ENCODE measurements at places on chromosomes 1 and 21.

DNA sequence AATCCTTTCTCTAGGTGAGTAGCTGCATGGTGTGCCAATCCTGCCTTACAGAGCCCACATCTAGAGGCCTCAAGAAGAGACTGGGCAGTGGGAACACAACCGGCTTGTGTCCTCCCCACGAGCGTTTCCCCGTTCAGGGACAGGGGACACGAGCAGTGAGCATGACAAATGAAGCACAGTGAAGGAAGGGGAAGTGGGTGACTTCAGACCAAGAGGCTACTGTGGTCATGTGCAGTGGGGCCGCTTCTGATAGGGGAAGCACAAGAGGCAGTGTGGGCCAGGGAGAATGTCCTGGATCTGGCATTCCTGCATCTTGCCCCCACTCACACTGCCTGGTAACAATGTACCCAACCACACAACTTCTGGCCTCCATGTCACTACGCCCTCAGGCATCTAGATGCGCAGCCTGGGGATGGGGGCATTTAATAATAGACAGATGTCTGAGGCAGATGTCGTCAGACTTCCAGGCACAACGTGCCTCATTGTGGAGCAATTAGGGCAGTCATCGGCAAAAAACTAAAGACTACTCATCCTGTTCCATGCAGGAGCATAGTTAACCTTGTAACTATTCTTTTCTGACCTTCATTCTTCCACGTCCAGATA, 155.6 kb upstream of the NBPF11 start:
- no peak for DNase-seq

DNA sequence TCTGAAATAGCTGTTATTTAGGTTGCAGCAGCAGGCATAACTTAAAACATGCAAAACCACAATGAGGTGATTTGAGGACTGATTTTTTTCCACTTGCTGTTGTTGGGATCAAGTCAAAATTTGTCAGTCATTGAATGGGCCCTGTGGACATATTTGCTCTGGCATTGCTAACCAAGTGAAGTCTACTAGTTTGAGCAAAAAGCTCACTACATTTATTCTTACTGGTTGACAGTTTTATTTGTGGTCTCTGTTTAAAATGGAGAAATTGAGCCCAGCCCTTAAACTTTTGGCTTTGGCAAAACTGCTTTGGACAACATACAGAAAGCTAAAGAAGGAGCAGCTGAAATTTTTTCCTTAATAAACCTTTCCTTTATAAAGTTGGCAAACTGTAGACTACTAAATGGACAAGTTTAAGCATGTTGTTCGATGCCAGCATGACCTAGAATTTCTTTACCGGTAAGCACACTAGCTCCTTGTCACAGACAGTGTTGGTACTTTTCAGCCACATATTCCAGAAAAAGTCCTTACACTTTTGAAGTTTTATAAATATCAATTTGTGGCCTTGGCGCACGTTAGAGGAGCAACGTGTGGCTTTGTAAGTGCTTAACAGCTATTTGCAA, 234.6 kb downstream of the USP25 start:
- DNase-seq = no peak

- DNase-seq = no peak
Measured at GRCh38 chr1:234845097-234845660, 235.2 kb upstream of the IRF2BP2 start.

GRCh38 chr1:160007577-160008200, 24.1 kb downstream of the PIGM start:
- DNase-seq = peak; percentile 63

DNA sequence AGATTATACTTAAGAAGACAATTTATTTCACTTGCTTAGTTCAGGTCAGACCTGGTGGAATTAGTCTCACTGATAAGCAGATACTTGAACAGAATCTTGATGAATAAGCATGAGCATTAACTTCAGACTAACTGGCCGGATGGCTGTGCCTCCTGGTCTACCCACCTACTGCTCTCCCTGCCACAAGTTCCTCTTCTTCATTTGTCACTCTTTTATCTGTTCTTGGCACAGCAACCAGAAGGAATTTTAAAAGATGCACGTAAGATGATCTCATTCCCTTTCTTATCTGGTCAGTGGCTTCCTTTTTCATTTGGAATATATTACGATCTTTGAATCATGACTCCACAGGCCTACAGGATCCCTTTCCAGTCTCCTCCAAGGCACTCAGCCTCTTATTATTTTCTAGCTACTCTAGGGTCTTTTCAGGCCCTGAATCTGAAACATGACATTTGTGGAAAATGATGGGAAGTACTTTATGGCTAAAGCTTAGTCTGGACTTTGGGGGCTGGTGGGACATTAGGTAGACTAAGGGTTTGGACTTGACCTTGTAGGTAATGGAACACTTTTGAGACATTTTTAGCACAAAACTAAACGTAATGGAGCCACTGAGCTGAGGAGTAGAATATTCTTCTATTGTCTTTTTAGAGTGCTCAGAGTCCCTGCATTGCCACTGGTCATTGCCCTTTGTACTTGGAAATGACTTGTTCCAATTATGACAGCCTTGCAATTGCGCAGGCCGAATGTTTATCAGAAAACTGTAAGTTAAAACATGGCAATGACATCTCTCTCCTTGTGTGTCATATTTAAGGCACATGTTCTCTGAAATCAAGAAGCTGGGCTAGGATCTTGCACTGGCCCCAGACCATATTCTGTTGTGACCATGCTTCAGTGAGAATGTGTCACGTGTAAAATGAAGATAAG, 16.0 kb downstream of the ST6GALNAC3 start:
- DNase-seq = no peak

- DNase-seq = no peak
Measured at GRCh38 chr1:21089731-21090130, 87.0 kb downstream of the EIF4G3 start.

- DNase-seq = no peak
Measured at GRCh38 chr1:1068517-1069055, 5.5 kb downstream of the RNF223 start.

DNA sequence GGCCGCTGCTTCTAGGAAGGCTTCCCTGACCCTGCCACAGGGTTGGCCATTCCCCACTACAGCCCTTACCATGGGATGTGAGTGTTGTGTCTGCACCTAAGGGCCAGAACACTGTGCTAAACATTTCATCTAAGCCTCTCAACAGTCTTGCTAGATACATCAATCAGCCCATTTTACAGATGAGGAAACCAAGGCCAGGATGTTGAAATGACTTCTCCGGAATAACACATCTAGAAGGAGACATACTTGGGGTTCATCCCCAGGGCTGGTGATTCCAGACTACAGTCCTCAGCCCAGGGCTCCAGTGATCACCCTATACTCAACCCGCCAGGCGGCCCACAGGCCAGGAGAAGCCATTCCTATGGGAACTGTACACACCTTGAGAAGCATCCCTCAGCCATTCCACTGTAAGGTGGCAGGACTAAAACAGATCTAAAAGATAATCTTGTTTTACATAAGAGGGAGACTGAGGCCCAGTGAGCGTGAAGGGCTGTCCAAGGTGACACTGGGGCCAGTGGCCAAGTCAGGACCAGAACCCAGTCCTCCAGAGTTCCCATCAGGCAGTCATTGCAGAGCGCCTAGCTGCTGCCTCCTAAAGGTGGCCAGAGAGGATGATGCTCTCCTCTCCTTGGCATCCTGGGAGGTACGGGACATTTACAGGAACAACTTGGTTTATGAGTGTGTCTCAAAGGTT, 119.5 kb downstream of the GLIS1 start:
- no peak for DNase-seq

DNA sequence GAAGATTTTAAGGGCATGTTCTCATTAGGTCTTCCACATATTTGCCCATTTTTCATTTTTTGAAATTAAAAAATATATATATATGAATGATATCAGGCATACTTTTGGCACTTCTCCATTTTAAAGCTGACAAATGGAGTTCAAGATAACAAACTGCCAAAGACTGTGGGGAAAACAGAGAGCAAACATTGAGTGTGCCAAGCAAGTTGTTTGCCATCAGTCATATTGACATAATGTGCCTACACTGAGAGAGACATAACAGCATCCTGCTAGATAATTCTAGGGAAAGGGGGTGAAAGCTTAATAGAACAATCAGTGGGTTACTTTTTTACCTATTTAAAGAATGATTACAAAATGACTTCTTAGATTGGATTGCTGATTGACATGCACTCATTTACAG, 529.4 kb upstream of the CXADR start:
- DNase-seq = no peak

DNA sequence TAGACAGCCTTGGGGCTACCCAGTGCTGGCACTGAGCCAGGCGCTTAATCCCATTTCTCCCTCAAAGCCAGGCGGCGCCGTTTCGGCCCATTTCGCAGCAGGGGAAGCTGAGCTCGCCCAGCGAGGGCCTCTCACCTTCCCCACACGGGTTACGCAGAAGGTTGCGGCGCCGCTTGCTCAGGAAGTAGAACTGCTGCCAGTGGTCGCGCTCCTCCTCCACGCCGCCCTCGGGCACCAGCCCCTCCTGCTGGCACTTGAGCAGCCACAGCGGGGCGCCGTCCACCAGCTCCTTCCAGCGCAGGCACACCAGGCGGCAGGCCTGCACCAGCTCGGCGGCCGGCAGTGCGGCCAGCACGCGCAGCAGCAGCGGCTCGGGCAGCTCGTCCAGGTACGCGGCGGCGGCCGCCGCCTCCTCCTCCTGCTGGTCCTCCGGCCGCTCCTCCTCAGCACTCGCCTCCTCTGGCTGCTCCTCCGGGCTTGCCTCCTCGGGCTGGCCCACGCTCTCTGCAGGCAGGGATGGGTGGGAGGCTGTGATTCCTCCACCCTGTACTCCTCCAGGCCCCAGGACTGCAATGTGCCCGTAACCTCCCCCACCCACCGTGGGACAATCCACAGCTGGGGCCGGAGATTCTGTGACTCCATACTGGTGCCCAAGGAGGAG, 3.8 kb downstream of the FBXO2 start:
- peak; percentile 50 for DNase-seq

DNA sequence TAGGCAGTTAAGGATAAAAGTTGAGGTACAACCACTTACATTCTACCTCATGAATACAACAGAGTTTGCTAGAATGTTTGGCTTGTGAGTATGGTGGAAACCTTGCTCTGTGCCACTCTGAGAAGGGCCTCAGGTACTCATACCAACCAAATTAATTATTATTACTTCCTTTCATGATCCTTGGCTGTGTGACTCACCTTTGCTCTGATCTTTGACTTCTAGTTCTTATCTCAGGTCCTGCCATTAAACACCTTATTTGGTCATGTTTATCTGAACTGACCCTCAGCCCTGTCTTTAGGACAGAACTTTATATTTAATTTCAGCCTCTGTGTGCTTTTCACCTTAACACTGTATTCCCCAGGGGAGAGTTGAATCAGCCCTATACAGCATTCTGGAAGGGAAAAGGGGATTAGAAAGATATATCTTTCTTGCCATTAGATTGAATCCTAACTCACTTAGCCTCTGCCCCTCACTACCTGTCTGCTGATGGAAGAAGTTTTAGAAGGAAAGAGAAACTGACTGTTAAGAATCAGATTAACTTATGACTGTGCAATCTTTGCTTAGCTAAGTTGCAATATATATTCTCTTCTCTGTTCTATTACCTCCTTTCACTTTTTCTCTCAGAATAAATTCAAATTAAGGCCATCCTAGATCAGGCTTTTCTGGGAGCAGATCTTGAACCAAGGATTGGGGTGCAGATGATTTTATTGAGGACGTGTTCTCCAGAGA, 260.4 kb upstream of the DPYD start:
- DNase-seq = no peak

GRCh38 chr1:117001254-117001927, at the start of gene CD101:
Gene CD101, plus strand, starts transcription at chr1:117001760. Its CDS starts 58 bp downstream, at chr1:117001818.
- no peak for DNase-seq

DNA sequence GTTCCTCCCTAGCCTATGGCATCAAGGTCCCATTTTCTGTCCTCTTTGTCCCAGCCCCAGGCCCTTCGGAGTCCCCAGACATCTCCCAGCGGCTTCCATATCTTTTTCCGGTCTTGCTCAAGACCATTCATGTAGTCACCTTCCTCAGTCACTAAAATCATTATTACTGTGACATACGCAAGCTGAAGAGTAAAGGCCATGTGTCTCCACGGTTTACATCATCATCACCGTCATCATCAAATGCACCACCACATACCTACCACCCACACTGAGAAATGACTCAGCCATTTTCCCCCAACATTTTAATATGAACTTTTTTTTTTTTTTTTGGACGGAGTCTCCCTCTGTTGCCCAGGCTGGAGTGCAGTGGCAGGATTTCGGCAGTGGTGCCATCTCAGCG, 43.4 kb downstream of the FHAD1 start:
- DNase-seq = no peak

- DNase-seq = no peak
Measured at GRCh38 chr1:53567851-53568250, 108.7 kb downstream of the DMRTB1 start.

DNA sequence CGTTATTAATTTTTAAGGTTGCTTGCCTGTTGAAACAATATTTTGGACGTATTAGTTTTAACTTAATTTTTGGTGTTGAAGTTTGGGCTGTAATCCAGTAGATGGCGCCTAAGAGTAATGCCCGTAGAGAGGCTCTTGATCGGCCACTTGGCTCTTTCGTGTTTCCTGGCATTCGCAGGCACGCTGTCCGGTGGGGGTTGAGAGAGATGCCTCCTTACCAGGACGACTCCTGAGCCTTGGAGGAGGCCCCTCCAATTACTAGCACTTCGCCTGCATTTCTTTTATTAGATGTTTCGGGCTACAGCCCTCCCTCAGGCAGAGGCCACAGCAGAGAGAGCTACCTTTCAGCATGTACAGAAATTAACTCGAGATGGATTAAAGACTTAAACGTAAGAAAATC, 12.0 kb downstream of the OR2M4 start:
- DNase-seq = peak; percentile 51

DNA sequence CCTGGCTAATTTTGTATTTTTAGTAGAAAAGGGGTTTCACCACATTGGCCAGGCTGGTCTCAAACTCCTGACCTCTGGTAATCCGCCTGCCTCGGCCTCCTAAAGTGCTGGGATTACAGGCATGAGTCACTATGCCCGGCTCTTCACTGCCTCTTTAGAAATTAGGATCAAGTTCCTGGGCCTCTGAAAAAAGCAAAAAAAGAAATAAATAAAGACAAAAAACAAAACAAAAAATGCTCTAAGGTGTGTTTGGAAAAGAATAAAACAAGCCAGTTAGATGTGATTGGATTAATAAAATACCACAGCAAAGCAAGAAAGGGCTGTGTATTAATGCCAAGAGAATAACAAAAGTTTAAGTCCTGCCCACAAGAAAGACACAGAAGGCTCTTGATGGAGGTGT, 4.2 kb upstream of the ABCB10 start:
- no peak for DNase-seq

GRCh38 chr1:1331068-1331965, at the start of gene TAS1R3:
Gene TAS1R3, plus strand, starts transcription at chr1:1331280. Its CDS starts 66 bp downstream, at chr1:1331346.
- no peak for DNase-seq

GRCh38 chr1:178919581-178919980, 48.7 kb upstream of the ANGPTL1 start:
- DNase-seq = no peak

- DNase-seq = no peak
Measured at GRCh38 chr1:234721476-234722269, 111.7 kb upstream of the IRF2BP2 start.

GRCh38 chr1:6904476-6905170, 119.4 kb downstream of the CAMTA1 start:
- DNase-seq = no peak

DNA sequence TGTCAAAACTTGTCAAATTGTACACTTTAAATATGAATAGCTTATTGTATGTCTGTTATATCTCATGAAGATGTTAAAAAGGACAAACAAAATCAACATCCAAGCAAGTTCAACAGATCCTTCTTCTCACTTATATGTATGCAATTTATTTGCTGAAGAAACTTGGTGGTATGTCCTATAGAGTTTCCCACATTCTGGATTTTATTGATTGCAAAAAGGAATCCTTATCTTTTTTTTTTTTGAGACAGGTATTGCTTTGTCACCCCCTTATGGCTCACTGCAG, 5.6 kb upstream of the RABGAP1L start:
- DNase-seq = no peak

- DNase-seq = no peak
Measured at GRCh38 chr1:9294405-9294773, 1.7 kb downstream of the SPSB1 start.

- no peak for DNase-seq
Measured at GRCh38 chr1:168736520-168736919, 7.5 kb upstream of the DPT start.

Data from NT2/D1 (cell line).